ENCODE measurements at places on chromosomes 3 and 15. TPM values are rescaled to one million over a fixed set of nuclear protein-coding genes. Genes with fewer than 3 reads are reported as not detected.

Gene SAMD7
- polyA plus RNA-seq = not detected

Gene CHRNB4
- polyA plus RNA-seq = not detected

Gene CERS3
- polyA plus RNA-seq = not detected

Gene ABHD17C
- polyA plus RNA-seq = 0.11 TPM

Gene CFAP100
- not detected for polyA plus RNA-seq

Gene TICRR
- polyA plus RNA-seq = not detected

Gene SKOR1
- not detected for polyA plus RNA-seq

Gene LYZL4
- not detected for polyA plus RNA-seq

Gene FANCD2OS
- polyA plus RNA-seq = not detected

Gene SLC7A14
- polyA plus RNA-seq = not detected

Gene CPB1
- polyA plus RNA-seq = not detected

Gene SATB1
- 11.5 TPM for polyA plus RNA-seq

Data from IgD-negative memory B cell (primary cell).